ENCODE measurements at places on chromosomes 2 and 18.

- no peak for DNase-seq
Observed at GRCh38 chr2:126824663-126825062, 74.0 kb upstream of the TEX51 start.

DNA sequence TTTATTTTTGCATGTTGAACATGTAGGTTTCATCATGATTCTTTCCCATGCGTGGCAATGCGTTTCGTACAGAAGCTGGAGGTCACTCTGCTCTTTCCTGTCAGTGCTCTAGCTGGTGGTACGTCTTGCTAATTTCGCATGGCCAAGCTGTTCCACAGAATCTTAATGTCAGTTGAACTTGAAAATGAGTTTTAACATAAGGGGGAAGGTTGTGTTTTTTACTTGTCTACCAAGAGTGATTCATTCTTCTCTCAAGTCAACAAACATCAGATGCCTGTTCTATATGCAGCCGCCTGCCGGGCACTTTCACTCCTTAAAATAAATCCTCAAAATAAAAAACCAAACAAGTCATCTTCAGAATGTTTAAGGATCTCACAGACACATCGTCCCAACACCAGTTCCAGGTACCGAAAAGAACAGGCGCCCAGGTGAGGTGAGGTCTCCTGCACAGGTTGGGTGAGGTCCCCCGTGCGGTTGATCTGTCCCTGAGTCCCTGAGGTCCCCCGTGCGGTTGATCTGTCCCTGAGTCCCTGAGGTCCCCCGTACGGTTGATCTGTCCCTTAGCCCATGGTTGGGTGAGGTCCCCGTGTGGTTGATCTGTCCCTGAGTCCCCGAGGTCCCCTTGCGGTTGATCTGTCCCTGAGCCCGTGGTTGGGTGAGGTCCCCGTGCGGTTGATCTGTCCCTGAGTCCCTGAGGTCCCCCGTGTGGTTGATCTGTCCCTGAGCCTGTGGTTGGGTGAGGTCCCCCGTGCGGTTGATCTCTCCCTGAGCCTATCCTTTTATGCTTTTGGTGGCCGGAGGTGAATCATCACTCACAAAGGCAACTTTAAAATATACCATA lies 57.0 kb upstream of the KCNG2 start:
- DNase-seq, result no peak

- DNase-seq, result no peak
Observed at GRCh38 chr18:79615091-79615490, 64.5 kb upstream of the CTDP1 start.

DNA sequence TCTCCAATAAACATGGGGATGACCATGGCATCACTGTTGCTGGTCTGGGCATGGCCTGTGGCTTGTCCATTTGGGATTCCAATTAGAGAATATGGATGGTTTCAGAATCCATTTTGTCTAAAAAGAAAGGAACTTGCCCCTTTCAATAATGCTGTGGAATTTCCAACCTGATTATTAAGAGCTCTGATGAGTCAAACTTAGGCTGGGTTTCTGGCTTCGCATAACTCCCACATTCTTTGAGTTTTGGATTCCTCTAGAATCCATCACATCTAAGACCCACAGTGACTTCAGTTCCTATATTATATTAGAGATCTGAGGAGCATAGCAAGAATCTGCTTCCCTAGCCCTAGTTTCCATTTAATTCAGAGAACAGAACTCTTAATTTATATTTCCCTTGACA lies 531.5 kb downstream of the TNS1 start:
- no peak for DNase-seq

GRCh38 chr2:224904381-224904780 lies 137.9 kb downstream of the DOCK10 start:
- no peak for DNase-seq

GRCh38 chr2:8132879-8133278 lies 549.0 kb upstream of the ID2 start:
- DNase-seq, result no peak

DNA sequence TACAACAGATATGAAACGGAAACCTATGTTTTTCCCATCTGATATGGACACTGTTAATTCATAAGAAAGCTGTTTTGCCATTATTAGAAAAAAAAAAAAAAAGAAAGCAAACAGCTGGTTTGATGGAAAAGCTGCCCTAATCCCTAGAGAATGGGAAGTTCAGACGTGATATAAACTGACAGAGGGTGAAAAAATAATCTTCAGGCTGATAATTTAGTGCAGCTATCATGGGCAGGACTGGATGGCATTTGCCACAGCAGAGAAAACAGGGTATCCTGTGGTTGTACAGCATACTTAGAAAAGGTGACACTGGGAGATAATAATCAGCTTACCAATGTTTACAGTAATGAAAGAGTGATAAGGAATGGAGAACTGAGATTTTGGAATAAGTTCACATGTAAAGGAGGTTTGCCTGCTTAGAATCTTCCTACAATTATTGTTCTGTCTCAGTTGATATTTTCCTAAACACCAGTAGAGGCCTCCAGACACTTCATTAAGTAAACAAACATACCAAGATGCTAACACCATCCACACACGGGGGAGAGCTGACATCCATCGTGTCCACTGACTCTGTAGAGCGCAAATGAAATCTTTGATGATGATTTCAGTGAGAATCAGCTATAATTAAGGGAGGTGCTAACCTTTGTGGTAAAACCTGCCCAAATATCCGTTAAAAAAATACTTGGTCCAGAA lies 211.6 kb upstream of the MMADHC start:
- peak; percentile 55 for DNase-seq

DNA sequence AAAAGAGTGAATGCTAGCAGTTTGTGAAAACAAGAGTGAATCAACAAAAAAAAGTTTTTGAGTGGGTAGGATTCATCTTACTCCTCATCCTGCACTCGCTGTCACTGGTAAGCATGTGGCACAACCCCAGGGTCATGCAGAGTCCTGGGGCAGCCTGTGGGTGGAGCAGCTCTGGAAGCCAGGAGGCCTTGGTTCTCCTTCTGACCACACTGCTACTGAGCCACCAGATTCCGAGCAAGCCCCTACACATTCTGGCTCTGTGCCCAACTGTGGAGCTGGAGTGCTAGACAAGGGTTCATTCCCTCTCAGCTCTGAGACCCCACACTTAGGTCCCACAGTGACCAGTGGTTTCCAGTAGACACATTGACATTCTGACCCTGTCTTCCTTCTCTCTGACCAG lies 670.6 kb downstream of the BCL11A start:
- DNase-seq, result no peak

DNA sequence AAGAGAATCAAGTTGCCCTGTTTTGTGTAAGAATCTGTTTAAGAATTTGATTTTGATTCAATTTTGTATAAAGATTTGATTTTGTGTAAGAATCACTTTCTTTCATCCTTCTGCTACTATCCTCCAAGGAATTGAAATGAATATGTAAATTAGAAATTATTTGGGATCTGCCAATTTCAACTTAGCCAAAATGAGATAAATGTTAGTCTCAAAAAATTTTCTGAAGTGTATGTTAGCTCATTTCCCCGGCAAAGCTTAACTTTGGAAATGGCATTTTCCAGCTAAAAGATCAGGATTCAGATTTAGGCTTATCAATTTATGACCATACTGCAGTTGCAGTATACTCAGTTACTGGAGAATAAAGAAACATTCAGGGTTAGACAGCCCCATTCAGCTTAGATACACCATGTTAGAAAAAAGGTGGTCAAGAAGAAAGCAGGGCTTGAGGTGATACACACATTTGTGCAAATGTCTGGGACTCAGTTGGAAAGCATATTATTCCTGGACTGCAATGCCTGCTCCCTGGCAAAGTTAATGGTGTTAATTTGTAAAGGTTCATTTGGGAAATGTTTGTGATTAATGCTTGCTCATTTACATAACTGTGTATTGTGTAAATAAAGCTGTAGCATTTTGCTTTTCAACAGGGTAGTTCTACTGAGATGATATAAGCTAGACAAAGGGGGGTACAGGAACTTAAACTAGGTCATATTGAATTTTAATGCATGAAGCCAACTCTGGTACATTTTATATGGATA lies 247.8 kb upstream of the SESTD1 start:
- DNase-seq, result no peak

- DNase-seq, result no peak
Observed at GRCh38 chr2:58377181-58377580, 136.1 kb upstream of the FANCL start.

DNA sequence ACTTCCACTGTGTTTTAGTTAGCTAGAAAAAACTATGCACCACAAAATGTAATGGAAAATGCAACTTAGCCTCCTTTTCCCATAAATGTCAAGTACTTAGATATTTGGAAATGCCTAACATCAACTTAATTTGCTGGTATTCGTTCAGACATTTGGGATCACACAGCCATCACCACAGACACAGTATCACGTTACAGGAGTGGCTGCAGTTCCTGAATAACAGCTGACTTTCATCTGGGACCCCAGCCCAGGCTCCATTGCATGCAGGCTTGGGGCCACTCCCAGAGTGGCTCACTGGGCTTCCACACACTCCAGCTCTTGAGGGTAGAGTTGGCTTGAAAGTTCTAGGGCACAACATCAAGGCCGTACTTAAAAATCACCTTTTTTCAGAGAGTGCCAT lies 9.3 kb downstream of the TMEM182 start:
- no peak for DNase-seq
